ENCODE measurements at places on chromosomes 11 and 22.

GRCh38 chr22:37925767-37926166 lies 19.7 kb downstream of the MICALL1 start:
- DNase-seq = no peak

GRCh38 chr11:79708319-79708932 lies 267.6 kb upstream of the TENM4 start:
- DNase-seq = peak; percentile 5

DNA sequence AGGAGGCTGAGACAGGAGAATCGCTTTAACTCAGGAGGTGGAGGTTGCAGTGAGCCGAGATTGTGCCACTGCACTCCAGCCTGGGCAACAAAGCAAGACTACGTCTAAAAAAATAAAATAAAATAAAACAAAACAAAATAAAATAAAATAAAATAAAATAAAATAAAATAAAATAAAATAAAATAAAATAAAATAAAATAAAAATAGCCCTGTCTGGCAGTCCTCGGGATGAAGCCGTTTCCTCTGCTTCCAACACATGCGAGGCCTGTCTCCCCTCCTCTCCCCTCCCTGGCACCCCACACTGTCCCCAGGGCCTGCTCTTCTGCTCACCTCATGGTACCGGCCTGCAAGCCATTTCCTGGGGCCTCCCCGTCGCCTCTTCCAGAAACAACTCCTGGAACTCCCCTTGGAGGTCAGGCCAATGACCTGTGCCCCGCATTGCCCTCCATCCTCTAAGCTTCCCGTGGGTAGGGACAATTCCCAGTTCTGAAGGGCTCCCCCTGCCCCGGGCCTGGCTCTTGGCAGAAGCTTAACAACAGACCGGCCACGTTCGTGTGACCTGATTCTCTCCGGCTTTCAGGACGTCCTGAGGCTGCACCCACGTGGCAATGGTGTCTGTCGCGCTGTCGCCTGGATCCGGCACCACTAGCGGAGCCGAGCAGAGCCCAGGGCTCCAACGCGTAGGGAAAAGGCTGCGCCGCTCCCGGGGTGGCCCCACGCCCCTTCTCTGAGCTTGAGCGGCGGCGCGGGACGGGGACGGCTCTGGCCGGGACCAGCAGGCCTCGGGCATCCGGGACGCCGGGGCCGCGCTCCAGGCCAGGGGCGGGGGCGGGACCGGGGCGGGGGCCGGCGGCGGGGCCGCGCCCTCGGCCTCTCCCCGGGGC lies 456 bp upstream of the PARVB start:
- no peak for DNase-seq

DNA sequence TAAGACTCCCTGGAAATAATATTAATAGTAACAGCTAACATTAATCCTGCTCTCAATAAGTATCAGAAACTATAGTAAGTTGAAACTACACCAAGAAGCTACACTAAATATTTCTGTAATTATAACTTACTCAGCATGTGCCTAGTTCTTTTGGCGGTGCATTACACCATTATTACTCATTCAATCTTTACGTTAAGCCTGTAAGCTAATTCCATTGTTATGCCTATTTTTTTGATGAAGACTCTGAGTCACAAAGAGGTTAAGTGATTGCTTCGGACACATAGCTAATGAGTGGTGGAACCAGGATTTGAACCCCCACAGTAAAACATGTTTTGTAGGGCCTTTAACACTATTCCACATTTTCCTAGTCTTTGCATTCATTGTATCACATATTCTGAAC lies 111.6 kb downstream of the RASSF10 start:
- no peak for DNase-seq

DNA sequence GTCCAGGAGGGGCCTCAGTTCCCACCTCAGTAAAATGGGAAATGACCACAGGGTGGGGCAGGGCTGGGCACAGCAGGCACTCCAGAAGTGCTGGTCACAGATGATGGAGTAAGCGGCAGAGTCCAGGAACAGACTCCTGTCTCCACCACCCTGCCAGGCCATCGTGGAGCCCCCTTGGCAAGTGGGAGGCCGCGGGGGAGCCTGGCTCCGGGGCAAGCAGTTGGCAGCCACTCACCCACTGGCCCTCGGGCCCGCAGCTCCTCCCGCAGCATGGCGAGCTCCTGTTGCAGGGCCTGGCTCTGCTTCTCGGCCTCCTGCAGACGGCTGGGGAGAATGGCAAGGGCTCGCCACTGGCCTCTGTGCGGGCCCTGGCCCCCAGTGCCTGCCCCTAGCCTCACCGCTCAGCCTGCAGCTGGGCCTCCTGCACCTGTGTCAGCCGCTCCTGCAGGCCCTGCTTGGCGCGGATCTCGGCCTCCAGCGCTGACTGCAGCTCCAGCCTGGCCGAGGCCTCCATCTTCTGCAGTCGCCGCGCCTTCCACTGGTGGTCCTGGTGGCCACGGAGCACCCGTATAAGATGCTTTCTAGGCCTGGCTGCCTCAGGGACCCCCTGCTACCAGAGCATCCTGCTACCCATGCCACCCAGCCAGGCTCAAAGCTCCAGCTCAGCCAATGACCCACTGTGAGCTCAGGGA lies 10.3 kb downstream of the CDC42BPG start:
- no peak for DNase-seq

GRCh38 chr11:117931971-117932370 lies 2.8 kb upstream of the TMPRSS13 start:
- no peak for DNase-seq

- DNase-seq = no peak
Observed at GRCh38 chr22:42967933-42968332, 47.0 kb downstream of the PACSIN2 start.

GRCh38 chr11:7079545-7080135 lies 9.2 kb upstream of the RBMXL2 start:
- DNase-seq = no peak

DNA sequence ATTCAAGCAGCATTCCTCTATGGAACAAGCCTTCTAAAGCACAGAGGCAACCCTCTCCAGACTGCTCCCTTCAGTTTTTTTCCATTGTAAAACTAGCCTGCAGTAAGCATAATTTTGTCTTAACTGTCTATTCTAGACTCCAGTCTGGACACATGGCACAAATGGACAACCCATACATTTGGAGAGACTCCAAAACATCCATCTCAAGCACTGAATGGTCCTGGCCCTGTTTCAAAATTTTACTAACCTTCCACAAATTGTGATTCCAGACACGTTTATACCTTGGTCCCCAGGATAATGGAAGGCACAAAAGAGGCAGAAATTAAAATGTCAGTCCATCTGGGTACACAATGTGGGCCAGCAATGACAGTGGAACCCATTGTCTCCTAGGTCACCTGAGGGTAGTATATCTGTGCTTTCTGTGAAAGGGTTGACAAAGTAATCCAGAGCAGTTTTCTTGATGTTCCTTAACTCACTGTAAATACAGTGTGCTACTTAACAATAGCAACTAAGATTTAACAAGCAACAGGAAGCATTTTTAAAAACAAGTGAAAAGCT lies 16.2 kb upstream of the SESN3 start:
- DNase-seq = no peak

DNA sequence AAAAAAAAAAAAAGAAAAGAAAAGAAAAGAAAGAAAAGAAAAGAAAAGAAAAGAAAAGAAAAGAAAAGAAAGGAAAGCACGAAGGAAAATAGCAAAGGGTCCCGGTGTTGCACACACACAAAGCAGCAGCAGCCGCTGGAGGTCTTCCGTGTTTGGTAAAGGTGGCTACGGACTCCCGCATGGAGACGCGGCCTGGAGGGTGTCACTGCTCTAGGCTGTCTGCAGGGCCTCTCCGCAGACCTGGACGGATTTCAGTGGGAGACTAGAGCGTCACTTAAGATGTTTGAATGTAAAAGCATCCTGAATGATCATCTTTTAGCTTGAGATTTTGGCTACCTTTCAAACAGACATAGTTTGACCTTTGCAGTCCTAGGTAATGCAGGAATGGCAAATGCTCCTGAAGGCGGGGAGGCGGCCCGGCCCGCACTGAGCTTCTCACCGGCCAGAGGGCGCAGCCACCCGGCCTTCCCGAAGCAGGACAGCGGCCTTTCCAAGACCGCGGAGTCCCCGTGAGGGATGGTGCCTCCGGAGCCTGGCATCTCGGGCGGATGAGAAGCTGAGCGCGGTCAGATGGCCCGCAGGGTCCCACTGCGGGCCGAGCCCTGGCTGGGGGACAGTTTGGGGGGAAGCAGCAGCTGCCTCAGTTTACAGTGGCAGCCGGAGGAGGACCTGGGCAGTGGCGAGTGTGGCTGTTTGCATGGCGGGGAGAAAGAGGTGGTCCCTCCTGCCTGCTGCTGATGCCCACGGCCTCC lies 18.5 kb downstream of the KRTAP5-5 start:
- DNase-seq = no peak

DNA sequence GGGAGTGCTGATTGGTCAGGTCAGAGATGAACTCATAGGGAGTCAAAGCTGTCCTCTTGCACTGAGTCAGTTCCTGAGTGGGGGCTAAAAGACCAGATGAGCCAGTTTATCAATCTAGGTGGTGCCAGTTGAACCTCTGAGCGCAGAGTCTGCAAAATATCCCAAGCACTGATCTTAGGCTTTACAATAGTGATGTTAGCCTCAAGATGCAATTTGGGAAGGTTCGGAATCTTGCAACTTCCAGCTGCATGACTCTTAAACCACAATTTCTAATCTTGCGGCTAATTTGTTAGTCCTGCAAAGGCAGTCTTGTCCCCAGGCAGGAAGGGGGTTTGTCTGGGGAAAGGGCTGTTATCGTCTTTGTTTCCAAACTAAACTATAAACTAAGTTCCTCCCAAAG lies 92.3 kb upstream of the PARVA start:
- no peak for DNase-seq

DNA sequence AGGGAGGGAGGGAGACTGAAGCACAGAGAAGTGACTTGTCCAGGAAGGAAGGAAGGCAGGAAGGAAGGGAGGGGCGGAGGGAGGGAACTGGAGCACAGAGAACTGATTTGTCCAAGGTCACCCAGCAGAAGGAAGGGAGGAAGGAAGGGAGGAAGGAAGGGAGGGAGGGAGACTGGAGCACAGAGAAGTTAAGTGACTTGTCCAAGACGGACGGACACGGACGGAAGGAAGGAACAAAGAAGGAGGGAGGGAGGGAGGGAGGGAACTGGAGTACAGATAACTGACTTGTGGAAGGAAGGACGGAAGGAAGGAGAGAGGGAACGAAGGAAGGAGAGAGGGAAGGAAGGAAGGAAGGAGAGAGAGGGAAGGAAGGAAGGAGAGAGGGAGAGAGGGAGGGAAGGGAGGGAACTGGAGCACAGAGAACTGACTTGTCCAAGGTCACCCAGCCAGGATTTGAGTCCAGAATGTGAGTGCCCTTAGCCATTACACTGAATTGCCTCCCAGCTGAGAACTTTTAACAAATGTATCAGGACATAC lies 1.5 kb downstream of the SLC35F2 start:
- no peak for DNase-seq

DNA sequence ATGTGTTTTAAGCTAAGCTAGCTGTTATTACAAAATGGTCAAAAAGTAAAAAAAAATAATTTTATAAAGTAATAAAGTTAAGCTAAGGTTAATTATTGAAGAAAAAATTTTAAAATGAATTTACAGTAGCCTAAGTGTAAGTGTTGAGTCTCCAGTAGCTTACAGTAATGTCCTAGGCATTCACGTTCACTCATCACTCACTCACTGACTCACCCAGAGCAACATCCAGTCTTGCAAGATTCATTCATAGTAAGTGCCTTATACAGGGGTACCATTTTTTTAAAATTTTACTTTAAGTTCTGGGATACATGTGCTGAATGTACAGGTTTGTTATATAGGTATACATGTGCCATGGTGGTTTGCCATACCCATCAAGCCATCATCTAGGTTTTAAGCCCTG lies 11.6 kb upstream of the OOSP4B start:
- no peak for DNase-seq

GRCh38 chr11:33620423-33621171 lies 80.0 kb downstream of the C11orf91 start:
- no peak for DNase-seq

- DNase-seq = no peak
Observed at GRCh38 chr11:8239536-8240228, 24.0 kb downstream of the LMO1 start.

GRCh38 chr22:31719850-31720471 lies 30.0 kb downstream of the PRR14L start:
- no peak for DNase-seq

- DNase-seq = no peak
Observed at GRCh38 chr11:113614097-113614496, 92.0 kb downstream of the TMPRSS5 start.

GRCh38 chr22:36514766-36515165 lies 7.9 kb upstream of the FOXRED2 start:
- DNase-seq = no peak

DNA sequence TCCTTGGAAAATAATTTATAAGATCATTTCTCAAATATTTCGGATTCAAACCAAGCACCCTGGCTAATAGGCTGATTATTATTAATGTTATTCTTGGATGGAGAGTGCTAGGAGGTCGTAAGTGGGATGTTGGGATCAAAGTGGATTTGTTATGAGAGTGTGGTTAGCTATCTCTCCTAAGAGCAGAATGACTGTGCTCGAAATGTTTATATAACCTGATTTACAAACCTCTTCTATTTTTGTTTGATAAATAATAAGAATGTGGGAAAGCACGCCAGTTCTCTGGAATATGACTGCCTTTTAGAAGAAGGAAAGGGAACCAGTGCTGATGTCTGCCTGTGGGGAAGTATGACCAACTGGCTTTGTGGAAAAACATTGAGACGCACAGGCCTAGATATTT lies 527.5 kb downstream of the NTM start:
- no peak for DNase-seq

GRCh38 chr11:31005202-31005601 lies 364.3 kb downstream of the DCDC1 start:
- DNase-seq = no peak

GRCh38 chr11:88813233-88813915 lies 252.4 kb downstream of the GRM5 start:
- DNase-seq = no peak

- DNase-seq = no peak
Observed at GRCh38 chr11:26442131-26442530, 110.2 kb downstream of the ANO3 start.

GRCh38 chr11:23780231-23780630 lies 716.6 kb upstream of the LUZP2 start:
- DNase-seq = no peak

DNA sequence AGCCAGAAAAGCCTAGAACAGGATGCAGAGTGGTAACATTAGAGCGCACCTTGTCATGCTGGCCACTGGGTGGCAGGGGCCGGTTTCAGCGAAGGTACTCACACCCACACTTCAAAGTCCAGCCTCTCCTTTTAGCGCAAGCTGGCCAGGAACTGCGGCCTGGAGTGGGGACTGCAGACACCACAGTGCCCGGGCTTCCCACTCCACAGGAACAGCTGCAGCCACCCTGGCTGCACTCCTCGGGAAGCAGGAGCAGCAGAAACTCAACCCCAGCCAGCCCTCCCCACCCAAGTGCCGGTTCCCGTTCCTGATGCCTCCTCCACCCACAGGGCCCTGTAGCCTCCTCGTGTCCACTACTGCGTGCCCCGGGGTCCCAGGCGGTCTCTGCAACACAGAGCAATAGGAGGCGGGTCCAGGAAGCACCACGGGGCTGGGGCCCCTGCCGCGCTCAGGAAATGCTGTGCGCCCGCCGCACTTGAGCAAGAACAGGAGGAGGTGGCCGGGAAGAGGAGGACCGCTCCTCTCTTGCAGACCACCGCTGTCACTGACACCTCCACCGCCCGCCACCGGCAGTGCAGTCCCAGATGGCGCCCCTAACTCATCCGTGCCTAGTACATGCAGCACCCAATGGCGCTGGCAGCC lies 2.2 kb downstream of the RFPL2 start:
- peak; percentile 57 for DNase-seq
